ENCODE measurements at places on chromosomes 6 and 20.

- no peak for DNase-seq
Measured at GRCh38 chr6:34908194-34908593, 19.1 kb downstream of the ANKS1A start.

- no peak for DNase-seq
Measured at GRCh38 chr20:46364670-46365486, 41.5 kb downstream of the ELMO2 start.

- peak; percentile 73 for DNase-seq
Measured at GRCh38 chr6:141110481-141110880, 1022.2 kb upstream of the GJE1 start.

GRCh38 chr6:161921602-161922395 is 647.9 kb upstream of the AGPAT4 start:
- DNase-seq: no peak

DNA sequence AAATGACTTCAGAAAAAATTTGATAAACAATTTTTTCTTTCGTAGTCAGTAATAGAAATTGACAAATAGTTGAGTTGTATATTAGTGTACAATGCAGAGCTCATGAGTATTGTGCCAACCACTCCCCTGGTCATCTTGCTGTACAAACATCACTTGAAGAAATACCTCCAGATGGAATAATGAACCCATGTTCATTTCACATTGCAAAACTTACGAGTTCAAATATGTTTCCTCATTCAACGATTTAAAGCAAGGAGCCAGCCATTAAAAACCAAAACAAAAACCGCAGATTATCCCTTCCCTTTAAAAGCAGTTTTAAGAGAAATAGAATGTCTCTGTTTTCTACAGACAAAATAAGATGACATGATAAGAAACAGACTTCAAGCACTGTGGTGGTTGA is 62.5 kb downstream of the RALGAPA2 start:
- DNase-seq: no peak

GRCh38 chr6:13485923-13486562 is 1.4 kb downstream of the GFOD1 start:
- DNase-seq: peak; percentile 36

GRCh38 chr20:1907586-1907985 is 12.4 kb downstream of the SIRPA start:
- DNase-seq: no peak

- DNase-seq: no peak
Measured at GRCh38 chr6:121460170-121460569, 24.7 kb downstream of the GJA1 start.

DNA sequence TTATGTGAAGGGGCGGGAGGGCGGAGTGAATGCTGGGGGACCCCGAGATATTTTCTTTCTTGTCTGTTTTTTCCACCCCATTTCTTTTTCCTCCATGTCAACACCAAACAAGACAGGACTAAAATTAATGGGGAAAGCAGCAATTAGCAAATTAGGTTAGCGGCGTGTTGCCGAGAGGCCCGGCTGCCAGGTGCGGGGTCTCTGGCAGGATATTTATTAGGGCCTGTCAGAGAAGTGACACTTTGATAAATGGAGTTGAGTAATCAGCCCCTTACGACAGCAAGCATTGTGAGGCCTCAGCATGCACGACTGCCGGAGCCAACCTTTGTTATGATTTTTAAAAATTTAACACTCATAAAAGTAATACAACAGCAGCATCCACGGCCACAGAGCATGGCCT is 193.8 kb downstream of the DHX35 start:
- no peak for DNase-seq

DNA sequence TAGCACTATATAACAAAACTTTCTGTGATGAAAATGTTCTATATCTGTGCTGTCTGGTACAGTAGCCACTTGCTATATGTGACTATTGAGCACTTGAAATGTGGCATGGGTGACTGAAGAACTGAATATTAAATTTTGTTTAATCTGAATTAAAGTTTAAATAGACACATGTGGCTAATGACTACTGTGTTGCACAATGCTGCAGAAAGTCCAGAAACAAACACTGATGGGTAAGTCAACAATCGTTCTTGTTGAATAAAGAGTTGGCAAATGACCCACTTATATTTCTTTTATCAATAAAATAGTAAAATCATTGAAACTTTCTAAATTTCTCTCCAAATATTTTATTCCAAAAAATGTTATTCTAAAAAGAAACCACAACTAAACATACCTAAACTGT is 81.8 kb downstream of the PROKR2 start:
- no peak for DNase-seq

DNA sequence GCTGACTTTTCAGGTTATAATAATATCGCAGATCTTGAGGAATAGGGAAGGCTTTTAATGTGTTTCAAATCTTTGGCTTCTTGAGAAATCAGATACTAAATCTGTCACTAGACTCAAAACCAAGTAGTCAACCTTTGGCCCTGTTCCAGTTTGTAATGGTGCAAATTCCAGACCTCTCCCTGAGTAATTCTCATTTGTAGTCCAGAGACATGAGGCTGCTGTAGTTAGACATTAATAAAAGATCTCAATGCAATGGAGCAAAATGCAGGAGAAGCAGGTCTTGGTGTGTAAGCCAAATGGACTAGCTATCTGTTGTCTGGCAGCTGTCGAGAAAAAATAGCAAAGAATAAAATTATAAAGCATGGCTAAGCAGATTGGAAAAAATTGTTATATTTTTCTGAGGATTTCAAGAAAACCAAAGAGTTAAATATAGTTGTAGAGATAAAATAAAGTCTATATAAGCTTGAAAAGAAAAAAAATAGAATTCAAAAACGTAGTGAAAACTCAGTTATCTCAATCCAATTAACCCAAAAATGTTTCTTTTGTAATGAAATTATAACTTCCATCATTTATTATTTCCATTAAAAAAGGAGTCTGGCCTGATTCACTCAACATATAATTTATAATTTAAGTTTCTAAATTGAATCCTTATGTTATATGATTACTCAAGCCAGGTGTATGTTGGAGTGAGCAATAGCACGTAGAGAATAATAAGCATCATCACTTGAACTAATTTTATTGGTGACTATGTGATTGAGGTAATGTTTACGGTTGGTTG is 161.5 kb upstream of the ADGRB3 start:
- no peak for DNase-seq

DNA sequence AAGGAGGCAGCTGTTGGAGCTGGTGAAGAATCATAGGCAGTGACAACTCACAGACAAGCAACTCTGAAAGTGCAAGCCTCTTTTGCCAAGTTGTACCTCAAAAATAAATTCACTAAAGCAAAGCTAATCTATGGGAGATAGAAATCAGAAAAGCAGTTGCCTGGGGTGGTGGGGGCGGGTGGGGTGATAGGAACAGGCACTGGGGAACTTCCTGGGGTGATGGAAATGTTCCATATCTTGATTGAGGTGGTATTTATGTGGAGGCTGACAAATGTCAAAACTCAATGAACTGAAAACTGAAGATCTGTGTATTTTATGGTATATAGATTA is 52.4 kb downstream of the ATP9A start:
- DNase-seq: no peak

GRCh38 chr20:62816884-62817873 is at the start of gene COL9A3:
Gene COL9A3 (plus strand): TSS chr20:62817050. CDS start chr20:62817065, 15 bp downstream.
- no peak for DNase-seq
